AML-193 (cell line): ENCODE measurements at places on chromosomes 3 and 15.

GRCh38 chr3:148861277-148861869 lies 3.7 kb upstream of the CPA3 start:
- DNase-seq, result peak; percentile 78

- DNase-seq, result peak; percentile 35
These were observed 26.8 kb downstream of the TRANK1 start for GRCh38 chr3:36918050-36918449.

GRCh38 chr3:73144276-73144675 lies 82.8 kb downstream of the EBLN2 start:
- DNase-seq, result no peak

DNA sequence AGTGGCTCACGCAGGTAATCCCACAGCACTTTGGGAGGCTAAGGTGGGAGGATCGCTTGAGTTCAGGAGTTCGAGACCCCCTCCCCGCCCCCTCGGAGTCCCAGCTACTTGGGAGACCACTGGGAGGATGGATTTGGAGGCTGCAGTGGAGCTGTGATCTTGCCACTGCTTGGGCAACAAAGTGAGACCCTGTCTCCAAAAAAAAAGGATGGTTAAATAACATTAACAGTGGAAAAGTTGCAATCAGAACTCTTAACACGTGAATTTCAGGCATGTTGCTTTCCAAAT lies 1.4 kb upstream of the TMEM87A start:
- DNase-seq, result no peak

DNA sequence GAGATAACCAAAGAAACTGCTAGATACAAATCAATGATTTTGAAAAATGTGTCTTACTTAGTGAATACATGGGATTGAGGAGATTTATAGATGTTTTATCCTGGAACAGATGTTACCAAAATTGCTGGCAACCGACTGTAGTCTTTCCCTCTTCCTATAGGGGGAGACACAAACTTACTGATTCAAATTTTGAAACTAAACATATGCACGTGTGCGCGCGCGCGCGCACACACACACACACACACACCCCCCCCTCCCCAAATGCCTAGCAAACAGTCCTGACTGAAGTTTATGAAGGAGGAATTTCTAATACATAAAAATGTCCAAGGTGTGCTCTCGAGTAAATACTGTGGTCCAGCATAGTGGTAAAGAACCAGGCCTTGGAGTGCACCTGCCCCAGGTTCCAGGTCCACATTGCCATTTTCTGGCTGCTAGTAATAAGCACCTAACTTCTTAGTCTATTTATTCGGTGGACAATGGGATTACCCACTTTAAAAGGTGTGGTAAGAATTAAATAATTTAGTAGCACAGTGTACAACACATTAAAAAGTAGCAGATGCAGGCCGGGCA lies 18.5 kb upstream of the C3orf62 start:
- DNase-seq, result peak; percentile 60

GRCh38 chr3:75101329-75102147 lies 487.1 kb upstream of the CNTN3 start:
- no peak for DNase-seq

GRCh38 chr3:11601446-11602238 lies 42.1 kb downstream of the VGLL4 start:
- no peak for DNase-seq

DNA sequence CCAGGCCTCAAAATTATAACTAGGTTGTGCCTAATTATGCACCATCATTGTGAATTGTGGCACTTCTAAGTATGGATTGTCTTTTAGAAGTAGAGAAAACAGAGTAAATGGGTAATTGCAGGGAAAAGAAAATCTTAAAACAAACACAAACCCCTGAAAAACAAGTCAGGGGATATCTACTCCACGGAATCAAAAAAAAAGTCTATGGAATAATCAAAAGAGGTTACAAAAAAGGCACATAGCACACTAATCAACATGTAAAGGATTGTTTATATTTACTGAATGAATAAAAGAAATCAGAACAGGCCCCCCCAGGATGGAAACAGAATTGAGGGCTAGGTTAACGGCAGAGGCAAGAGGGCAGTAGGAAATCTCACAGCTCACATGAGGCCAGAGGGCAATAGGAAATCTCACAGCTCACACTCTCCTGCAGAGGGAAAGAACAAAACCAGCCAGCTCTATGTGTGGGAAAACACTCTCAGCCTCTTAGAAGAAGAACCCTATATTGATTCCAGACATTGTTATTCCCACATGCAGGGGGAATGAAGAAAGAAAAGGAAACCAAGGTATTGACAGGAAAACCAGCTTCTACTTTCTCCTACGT lies 72.7 kb upstream of the FNDC3B start:
- no peak for DNase-seq

DNA sequence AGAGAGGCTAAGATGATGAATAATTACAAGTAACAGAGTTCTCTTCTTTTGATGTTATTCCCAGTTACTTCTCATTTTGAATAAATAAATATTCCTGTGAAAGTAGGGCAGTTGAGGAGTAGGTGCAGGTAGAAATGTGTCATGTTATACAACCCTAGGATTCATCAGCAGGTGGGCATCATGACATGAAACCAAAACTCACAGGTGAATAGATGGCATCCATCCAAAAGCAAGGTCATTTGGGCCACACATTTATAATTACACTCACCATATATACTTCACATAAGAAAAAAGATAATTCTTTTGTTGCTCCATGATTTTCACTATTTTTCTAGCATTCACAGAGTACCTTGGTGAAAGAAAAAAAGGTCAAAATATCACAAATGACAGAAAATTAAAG lies 273.6 kb downstream of the ZBBX start:
- DNase-seq, result no peak
